ENCODE measurements at places on chromosomes 2 and 18.

DNA sequence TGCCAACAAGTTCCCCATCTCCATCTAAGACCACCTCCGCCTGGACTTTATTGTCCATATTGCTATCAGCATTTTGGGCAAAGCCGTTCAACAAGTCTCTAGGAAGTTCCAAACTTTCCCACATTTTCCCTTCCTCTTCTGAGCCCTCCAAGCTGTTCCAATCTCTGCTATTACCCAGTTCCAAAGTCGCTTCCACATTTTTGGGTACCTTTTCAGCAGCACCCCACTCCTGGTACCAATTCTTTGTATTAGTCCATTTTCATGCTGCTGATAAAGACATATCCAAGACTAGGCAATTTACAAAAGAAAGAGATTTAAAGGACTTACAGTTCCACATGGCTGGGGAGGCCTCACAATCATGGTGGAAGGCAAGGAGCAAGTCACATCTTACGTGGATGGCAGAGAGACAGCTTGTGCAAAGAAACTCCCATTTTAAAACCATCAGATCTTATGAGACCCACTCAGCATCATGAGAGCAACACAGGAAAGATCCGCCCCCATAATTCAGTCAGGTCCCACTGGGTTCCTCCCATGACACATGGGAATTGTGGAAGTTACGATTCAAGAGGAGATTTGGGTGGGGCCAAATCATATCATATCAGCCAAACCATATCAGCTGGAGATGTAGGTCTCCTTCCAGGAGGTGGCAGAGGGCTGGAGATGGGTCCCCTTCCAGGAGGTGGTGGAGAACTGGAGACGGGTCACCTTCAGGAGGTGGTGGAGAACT lies 19.8 kb upstream of the TXNDC2 start:
- no peak for DNase-seq

DNA sequence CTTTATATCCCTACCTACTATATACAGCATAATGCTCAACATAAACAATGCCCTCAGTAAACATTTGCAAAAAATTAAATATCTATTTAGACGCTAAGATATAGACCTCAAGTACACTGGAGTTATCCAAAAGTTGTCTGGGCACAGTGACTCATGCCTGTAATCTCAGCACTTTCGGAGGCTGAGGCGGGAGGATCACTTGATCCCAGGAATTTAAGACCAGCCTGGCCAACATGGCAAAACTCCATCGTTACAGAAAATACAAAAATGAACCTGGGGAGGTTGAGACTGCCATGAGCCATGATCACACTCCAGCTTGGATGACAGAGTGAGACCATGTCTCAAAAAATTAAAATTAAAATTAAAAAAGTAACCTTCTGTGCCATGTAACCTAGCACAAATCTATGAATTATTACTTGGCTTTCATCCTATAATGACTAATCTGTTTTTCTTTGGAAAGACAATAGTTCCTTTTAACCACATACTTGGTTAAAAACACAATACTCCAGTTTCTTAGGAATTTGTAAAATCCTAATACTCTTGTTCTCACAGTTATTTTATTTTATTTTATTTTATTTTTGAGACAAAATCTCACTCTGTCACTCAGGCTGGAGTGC lies 6.7 kb upstream of the TNFAIP6 start:
- no peak for DNase-seq

- no peak for DNase-seq
Measured at GRCh38 chr18:47975105-47975504, 44.6 kb upstream of the SMAD2 start.

DNA sequence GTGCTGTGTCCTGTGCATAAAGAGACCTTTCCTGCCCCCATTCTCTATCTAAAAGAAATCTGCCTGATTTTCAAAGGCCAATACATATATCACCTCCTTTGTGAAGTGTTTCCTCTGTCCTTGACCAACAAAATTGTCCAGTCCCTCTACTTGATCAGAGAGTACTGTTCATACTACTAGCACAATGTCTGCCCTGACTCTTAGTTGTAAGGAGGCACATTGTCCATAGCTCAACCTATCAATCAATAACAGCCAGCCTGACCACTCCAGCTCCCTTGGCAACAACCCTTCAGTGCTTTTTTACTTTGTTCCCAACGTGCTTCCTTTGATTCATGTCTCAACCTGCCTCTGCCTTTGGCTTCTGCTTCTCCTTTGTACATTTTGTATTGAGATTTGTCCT lies 398.9 kb downstream of the TRIB2 start:
- DNase-seq = no peak

DNA sequence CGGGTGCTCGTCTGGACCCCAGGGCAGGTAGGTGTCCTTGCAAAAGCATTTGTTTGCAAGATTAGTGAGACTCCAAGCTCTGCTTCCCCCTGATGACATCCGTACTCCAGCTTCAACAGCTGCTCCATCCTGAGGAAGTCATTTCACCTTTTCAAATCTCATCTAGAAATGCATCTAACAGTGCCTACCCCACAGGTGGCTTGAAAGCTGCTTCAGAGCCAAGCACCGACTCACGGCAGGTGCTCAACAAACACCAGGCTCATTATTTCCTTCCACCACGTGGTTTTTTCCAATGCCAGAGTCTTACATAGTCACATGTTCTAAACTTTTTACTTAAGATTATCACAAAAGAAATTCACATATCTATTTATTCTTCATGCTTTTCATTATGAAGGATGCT lies 31.9 kb downstream of the CNGA3 start:
- no peak for DNase-seq

DNA sequence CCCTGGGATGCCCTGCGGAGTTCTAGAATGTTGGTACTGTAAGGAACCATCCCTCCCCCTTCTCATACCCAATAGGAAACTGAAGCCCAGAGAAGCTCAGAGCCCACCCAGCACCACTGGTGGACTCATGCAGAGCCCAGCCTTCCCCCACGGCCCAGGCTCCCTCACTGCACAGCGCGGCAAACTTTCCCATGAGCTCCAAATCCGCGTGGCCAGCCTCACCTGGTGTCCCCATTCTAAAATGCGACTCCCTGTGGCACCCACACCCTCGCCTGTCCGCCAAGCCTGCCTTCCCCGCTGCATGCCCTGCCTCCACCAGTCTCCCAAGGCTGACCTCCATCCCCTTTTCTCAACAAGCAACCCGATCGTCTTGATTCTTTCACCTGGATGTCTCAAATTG lies 51.1 kb downstream of the PTGR3 start:
- no peak for DNase-seq

DNA sequence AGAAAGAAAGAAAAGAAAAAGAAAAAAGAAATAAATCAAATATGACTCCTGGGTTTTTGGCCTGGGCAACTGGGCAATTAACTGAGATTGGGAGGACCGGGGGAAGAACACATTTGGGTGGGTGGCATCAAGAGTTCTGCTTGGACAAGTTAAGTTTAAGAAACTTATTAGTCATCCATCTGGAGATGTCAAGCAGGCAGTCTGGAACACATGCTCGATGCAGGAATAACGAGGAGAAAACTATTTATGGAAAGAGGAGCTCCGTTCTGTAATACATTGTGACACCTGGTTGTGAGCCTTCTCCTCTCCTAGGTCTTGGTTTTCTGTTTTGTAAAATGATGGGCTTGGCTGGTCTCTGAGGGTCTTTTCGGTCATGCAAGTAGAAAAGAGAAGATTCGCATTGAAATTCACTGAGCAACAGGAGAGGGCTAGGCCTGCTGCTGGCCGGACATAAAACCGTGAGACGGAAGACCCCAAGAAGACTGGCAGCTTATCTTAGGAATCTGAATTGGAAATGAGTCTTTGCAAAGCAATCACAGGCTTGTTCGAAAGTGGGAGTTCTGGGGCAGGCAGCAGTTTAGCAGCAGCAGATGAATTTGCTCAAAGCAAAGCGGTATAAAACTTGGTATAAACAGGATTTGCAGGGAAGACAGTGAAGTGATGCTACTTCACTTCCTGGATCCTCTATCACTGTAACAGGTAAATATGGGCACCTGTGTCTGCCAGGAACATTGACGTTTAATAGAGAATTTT lies 51.4 kb downstream of the E2F6 start:
- DNase-seq = no peak

DNA sequence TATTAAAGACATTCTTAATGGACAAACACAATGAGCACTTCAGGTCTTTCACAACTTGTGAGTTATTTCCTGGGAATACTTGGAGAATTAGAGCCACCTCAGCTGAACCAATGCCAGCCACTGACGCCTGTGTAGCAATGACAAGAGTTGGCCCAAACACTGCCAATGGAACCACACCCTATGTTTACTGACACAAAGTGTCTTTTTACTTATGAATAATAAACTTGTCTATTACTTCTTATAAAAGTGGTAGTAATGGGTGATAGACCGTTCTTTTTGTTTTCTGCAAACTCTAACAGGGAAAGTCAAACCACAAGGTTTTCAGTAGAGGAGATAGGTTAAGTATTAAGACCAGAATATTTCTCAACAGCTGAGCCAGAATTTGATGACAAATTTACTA lies 12.5 kb upstream of the CHAC2 start:
- no peak for DNase-seq

- DNase-seq = no peak
Measured at GRCh38 chr2:224017957-224018356, 21.1 kb downstream of the SERPINE2 start.

- DNase-seq = no peak
Measured at GRCh38 chr2:70895249-70895648, 40.5 kb upstream of the ATP6V1B1 start.

DNA sequence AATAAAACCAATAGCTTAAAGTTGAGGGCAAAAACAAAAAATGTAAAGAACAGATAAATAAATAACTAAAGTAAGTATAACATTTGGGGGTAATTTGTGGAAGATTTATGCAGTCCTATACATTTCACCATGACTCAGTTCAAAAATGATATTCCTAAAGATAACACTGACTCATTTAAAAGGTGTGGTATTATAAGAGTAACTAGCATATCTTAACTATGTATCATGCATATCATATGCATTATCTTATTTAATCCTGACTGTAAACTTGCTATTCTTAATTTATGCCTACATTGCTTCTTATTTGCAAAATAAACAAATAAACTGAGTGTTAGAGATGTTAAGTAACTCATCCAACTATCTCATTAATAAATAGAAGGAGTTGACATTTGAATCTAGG lies 726.5 kb upstream of the PKDCC start:
- no peak for DNase-seq

DNA sequence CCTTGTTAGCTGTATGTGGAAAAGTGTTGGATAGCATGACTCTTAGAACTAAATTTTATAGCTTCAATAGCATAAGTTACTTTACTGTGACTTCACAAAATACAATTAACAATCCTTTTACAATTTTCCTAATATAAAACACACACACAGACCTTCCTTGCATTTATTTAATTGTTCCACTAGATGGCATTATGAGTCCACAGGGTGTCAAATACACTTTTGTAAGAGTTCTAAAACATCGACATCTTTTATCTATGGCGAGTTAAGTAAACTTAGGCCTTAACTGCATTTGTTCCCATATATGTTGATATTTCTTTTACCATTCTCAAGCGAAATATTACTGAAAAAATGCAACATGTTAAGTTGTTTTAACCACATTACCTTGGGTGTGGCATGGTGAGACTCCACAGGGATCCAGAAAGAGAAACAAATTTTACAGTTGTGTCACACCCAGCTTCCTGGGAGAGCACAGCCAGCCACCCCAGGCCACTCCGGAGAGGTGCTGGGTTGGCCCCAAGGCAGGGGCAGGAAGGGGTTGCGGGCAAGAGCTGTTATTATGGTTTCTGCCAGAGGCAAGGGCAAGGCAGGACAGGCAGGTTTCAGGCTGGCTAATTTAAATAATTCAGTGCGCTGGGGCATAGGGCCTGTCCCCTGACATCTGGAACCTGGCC lies 312.4 kb upstream of the MC4R start:
- no peak for DNase-seq

DNA sequence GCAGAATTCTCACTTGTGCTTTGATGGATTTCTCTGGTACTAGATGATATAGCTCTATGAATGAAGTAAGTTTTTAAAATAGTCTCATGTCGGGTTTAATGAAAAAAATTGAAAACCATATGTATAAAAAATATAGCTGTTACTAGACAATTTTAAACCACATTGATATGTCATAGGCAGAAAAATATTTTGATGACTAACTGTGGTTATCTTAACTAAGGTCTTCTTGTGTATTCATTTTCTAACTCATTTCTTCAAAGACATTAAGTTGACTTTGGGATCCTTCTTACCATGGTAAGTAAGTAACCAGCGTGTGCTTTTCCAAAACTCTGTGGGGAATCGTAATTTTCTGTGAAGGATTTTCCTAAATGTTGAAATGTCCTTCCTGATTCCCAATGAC lies 160.9 kb upstream of the COL3A1 start:
- DNase-seq = no peak

DNA sequence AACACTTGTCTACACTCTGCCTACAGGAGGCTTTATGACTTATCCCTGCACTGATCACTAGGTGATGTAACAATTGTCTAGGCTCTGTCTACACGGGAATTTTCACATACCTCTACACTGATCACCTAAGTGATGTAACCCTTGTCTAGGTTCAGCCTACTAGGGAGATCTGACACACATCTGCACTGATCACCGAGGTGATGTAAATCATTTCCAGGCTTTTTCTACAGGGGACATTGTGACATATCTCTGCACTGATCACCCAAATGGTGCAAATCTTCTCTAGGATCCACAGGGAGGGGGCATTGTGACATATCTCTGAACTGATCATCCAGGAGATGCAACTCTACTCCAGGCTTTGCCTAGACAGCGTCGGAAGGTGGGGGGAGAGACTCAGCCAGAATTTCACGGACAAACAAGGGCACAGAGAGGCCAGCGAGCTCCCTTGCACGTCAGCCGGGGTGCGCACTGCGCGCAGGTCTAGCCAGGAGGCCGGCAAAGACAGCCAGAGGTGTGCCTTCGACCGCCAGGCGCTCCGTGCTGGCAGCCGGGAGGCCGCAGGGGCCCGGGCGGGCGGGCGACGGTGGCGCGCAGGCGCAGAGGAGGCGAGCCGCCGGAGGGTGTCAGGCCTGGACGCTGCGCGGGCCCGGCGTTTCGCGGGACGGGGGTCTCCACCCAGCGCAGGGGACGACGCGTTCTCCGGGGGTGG lies 46.9 kb upstream of the USP14 start:
- DNase-seq = peak; percentile 50

GRCh38 chr18:8426401-8426800 lies 182.8 kb upstream of the RAB12 start:
- DNase-seq = no peak

DNA sequence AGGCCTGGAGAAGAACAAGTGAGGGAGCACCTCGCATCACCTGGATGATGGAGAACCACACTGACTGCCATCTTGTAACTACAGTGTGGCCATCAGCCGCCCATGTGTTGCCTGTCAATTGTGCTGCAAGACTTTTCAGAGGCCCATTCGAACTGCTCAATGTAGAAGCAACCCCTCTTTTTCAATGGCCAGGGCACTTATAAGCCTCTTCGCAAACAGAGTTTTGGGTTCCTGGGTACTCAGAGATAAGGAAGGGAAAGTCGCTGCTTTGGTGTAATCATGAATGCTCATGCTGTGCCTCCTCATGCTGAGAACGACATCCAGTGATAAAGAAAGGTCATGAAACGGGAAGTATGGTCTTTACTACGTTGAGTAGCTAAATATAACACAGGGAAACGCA lies 143.9 kb upstream of the SLC39A10 start:
- no peak for DNase-seq

GRCh38 chr2:168114619-168115018 lies 132.8 kb downstream of the STK39 start:
- DNase-seq = no peak

Data from stimulated activated CD8-positive, alpha-beta memory T cell treated with anti-CD3 and anti-CD28 coated beads, Interleukin-7, amount 100 ng/mL, for 48 hours (primary cell).